ENCODE measurements at places on chromosomes 11 and 22. TPM values are rescaled to one million over a fixed set of nuclear protein-coding genes. Genes with fewer than 3 reads are reported as not detected.

Gene CYTH4
- 4.9 TPM for polyA plus RNA-seq

Gene SLC7A4
- polyA plus RNA-seq = 1.3 TPM

DNA sequence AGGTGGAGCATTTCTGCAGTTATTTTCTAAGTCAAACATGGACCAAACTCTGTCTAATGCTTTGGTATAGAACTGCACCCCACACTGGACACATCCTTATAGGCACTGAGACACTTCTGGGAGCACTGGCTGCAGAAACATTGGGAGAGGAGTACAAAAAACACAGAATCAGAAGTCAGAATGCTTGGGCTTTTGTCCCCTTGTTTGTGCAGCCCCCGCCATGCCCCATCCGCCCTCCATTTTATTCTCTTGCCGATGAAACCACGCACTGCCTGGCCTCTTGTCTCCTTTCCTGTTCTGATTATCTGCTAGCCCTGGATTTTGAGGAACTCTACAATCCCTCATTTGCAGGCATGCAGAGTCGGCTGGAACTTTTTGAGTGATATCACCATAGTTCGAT, 1201.2 kb downstream of the TBC1D22A start:
- DNase-seq = no peak

GRCh38 chr11:96257036-96257435, 86.0 kb downstream of the MAML2 start:
- no peak for DNase-seq

DNA sequence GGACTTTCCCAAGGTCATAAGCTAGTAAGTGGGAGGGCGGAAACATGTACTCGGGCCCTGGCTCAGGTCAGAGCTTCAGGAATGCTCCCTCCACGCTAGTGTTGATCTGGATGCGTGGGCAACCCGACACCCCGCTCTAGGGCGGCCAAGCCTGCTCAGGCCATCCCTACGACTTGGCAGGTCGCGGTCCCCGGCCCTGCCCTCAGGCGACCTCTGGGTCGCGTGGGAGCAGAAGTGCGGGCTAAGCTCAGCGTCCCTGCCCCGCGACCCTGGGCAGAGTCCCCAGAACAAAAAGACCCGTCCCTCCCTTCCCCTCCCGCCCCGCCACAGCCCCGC, 781 bp upstream of the TEF start:
- no peak for DNase-seq

DNA sequence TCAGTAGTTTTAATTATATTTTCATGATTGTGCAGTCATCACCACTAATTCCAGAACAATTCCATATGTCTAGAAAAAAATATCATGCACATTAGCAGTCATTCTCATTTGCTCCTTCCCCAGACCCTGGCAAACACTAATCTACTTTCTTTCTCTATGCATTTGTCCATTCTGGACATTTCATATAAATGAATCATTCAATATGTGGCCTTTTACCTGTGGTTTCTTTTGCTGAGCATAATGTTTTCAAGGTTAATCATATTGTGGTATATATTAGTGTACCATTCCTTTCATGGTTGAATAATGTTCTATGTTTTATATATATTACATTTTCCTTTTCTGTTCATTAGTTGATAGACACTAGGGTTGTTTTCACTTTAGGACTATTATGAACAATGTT, 811.1 kb upstream of the RAG2 start:
- no peak for DNase-seq

Measured in muscle of arm (tissue), 14 donors.